GM23248 (cell line): ENCODE measurements at places on chromosomes 1 and 21. TPM values are rescaled to one million over a fixed set of nuclear protein-coding genes. Genes with fewer than 3 reads are reported as not detected.

The COL24A1 gene
- 0.22 and 0.25 TPM in 2 replicates for total RNA-seq

The CR1L gene
- not detected in 2 replicates for total RNA-seq

GRCh38 chr1:27970401-27970800 lies 10.6 kb downstream of the XKR8 start:
- peaks cover 50% of the 10 kb centered on the region for H3K4me1 ChIP-seq
- peak; percentile 95 for DNase-seq
- H3K36me3 ChIP-seq, result no peaks in the 10 kb centered on the region
- H3K4me3 ChIP-seq, result peak overlapping the region; percentile 2; the same call in 1 of the 2 replicates
- H3K27ac ChIP-seq, result peak overlapping the region; percentile 99

DNA sequence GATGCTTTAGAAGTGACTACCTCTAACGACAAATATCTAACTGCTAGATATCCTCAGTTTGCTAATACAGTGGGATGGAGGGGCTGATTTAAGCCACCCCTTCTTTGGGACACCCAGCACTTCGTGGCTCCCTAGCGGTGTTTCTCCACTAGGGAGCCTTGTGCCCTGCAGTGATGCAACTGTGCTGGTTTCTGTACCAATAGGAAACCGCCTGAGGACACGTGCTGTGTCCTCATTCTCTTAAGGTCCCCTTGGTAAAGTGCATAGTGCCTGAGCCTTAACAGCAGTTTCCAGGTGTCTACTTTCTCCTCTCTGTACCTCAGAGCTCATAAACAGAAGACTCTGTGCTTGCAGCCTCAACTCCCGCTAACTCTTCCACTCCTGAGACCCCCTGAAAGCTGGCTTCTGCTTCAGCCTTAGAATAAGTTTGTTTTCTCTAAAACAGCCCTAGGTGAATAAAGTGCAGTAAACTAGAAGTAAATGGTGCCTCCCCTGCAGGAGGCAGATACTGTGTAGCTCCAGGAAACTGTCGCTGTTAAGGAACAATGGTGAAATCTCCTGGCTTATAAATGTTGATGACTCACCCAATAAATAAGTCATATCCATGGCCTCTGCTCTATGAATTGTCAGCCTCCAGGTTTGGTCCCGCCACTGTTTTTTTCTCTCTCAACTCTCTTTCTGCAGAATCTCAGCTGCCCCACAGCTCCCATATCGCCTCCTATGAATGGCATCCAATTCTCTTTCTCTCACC lies 130.4 kb downstream of the AK5 start:
- no peak overlapping the region for H3K27ac ChIP-seq
- DNase-seq, result peak; percentile 48
- H3K4me3 ChIP-seq, result no peak overlapping the region
- H3K36me3 ChIP-seq, result peaks cover 3% of the 10 kb centered on the region; the same call in 1 of the 2 replicates
- H3K4me1 ChIP-seq, result peaks cover 10% of the 10 kb centered on the region; the same call in 1 of the 2 replicates

GRCh38 chr1:67570486-67571143 lies 114.4 kb upstream of the GADD45A start:
- peaks cover 38% of the 10 kb centered on the region for H3K4me1 ChIP-seq
- H3K27me3 ChIP-seq, result no peaks in the 10 kb centered on the region
- H3K4me3 ChIP-seq, result no peak overlapping the region
- H3K36me3 ChIP-seq, result no peaks in the 10 kb centered on the region
- DNase-seq, result peak; percentile 97
- peak overlapping the region; percentile 80 for H3K27ac ChIP-seq

- no peaks in the 10 kb centered on the region for H3K27me3 ChIP-seq
- DNase-seq, result no peak
- 0 out of 2 replicates have a peak, but pooled peaks cover 6% of the 10 kb centered on the region for H3K4me1 ChIP-seq
- H3K27ac ChIP-seq, result no peak overlapping the region
Observed at GRCh38 chr1:121418369-121419049, 233.7 kb downstream of the SRGAP2C start.

DNA sequence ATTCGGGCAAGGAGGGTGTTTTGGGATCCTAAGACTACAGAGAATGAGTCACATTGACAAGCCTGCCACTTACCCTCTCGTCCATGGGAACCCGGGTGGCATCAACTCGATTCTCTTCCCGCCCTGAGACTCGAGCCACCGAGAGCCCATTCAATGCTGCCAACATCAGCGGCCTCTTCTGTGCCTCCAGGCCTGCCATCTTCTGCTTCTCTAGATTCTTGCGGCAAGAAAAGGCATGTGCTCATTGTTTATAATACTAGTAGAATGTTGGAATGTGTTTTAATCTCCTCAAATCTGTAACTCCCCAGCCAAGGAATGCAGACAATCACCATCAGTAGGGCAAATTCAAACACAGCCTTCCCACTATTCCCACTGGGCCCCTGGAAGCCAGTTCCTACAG lies 96.9 kb downstream of the SMYD2 start:
- peaks cover 83% of the 10 kb centered on the region for H3K36me3 ChIP-seq
- no peaks in the 10 kb centered on the region for H3K27me3 ChIP-seq
- peaks cover 14% of the 10 kb centered on the region for H3K4me1 ChIP-seq
- H3K27ac ChIP-seq, result peak overlapping the region; percentile 14; the same call in 1 of the 2 replicates
- DNase-seq, result peak; percentile 57

- no peak overlapping the region for H3K4me3 ChIP-seq
- no peaks in the 10 kb centered on the region for H3K36me3 ChIP-seq
- H3K4me1 ChIP-seq, result no peaks in the 10 kb centered on the region
- DNase-seq, result no peak
- no peaks in the 10 kb centered on the region for H3K27me3 ChIP-seq
Observed at GRCh38 chr1:28782011-28782410, 30.0 kb upstream of the OPRD1 start.

The WNT2B gene
- total RNA-seq, result 0.13 and 2.1 TPM in 2 replicates

DNA sequence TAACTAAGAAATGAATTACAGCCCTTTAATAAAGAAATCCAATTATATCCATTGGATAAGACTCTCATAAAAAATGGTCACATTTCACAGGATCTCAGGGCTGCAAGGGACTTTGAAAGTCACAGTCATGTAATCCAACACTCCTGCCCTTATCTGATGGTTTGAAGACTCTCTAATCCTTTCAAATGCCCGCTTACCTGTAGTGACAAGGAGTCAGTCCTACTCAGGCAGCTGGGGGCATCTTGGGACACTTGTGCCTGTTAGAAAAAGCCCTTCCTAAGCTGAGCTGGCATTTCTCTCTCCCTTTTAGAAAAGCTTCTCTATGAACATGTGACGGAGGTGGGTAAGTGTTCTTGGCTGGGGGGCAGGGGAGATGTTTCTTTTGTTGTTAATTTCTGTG lies 11.0 kb upstream of the ZNF691 start:
- H3K4me1 ChIP-seq, result no peaks in the 10 kb centered on the region
- no peak for DNase-seq
- H3K27ac ChIP-seq, result no peak overlapping the region
- H3K36me3 ChIP-seq, result peaks cover 16% of the 10 kb centered on the region; the same call in 1 of the 2 replicates
- no peaks in the 10 kb centered on the region for H3K27me3 ChIP-seq

- peaks cover 17% of the 10 kb centered on the region; the same call in 1 of the 2 replicates for H3K4me1 ChIP-seq
- DNase-seq, result no peak
- H3K27me3 ChIP-seq, result no peaks in the 10 kb centered on the region
- no peak overlapping the region for H3K4me3 ChIP-seq
Observed at GRCh38 chr1:211335522-211336157, 9.0 kb downstream of the TRAF5 start.

The SYPL2 gene
- 0.11 and 0.13 TPM in 2 replicates for total RNA-seq

DNA sequence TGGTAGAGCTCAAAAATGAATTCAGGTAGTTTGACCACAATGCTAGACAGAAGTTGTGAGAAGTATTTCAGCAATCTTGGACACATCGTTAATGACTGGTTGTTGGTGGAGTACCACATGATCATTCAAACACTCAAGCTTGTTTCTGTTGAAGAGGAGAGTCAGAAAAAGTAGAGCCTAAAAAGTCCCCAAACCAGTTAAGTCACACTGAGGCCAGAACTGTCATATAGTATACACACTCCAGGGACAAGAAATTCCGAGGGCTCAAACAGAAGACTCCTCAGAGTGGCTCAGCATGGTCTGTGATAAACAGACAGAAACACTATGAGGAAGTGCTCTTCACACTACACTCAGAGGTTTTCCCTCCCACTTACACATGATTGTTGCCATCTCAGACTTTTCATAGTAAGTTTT lies 5.8 kb downstream of the TRIM33 start:
- H3K4me3 ChIP-seq, result no peak overlapping the region
- no peaks in the 10 kb centered on the region for H3K27me3 ChIP-seq
- no peak for DNase-seq
- H3K4me1 ChIP-seq, result peaks cover 19% of the 10 kb centered on the region
